ENCODE measurements at places on chromosomes 16 and 17.

DNA sequence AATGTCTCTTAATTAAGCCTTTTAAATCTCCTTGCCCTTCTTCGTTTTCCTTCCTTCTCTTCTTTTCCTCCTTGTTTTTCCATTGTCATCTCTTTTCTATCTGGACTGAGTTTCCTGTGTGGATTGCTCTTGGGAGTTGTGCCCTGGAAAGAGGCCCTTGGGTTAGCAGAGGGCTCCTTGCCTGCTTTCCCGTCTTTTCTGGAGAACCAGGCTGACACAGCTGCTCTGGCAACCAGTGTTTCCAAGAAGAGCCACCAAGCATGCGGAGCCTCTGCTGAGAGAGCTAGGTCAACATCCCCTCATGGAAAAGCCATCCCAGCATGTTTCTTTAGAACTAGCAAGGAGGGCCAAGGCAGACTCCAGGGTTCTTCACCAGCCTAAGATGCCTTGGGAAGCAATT, 75.4 kb downstream of the HLF start:
- DNase-seq, result no peak

GRCh38 chr16:58563235-58563634, 47.9 kb downstream of the SETD6 start:
- DNase-seq, result no peak

DNA sequence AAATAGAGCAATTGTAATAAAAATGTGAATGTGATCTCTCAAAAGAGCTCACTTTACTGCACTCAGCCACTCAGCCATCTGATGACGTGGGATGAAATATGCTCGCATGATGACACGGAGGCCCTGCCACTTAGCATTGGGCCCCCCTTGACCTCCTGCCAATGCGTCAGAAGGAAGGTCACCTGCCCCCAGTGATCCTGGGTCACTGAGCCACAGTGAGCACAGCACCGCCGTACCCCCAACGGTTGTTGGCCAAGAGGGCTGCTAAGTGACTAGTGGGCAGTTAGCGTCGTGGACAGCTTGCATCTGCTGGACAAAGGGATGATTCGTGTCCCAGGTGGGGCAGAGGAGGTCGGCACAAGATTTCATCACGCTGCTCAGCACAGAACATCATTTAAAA, 22.9 kb downstream of the ZC3H18 start:
- DNase-seq, result no peak

GRCh38 chr16:7182510-7183109, 150.0 kb upstream of the RBFOX1 start:
- DNase-seq, result no peak

DNA sequence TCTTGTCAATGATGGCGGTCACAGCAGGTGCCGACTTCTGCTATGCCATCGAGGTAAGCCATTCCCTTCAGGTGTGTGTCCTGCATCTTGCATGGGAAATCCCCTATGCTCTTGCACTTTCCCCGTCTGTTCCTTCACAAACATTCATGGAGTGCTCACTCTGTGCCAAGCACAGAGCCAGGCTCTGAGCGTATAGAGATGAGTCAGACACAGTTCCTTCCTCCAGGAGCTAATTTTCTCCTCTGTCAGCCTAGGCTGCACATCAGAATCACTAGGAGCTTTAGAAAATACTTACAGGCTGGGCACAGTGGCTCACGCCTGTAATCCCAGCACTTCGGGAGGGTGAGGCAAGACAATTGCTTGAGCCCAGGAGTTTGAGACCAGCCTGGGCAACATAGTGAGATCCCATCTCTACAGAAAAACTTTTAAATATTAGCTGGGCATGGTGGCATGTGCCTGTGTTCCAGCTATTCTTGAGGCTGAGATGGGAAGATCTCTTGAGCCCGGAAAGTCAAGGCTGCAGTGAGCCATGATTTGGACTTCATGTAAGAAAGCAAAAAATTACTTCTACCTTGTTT, 14.1 kb downstream of the PRMT7 start:
- no peak for DNase-seq

DNA sequence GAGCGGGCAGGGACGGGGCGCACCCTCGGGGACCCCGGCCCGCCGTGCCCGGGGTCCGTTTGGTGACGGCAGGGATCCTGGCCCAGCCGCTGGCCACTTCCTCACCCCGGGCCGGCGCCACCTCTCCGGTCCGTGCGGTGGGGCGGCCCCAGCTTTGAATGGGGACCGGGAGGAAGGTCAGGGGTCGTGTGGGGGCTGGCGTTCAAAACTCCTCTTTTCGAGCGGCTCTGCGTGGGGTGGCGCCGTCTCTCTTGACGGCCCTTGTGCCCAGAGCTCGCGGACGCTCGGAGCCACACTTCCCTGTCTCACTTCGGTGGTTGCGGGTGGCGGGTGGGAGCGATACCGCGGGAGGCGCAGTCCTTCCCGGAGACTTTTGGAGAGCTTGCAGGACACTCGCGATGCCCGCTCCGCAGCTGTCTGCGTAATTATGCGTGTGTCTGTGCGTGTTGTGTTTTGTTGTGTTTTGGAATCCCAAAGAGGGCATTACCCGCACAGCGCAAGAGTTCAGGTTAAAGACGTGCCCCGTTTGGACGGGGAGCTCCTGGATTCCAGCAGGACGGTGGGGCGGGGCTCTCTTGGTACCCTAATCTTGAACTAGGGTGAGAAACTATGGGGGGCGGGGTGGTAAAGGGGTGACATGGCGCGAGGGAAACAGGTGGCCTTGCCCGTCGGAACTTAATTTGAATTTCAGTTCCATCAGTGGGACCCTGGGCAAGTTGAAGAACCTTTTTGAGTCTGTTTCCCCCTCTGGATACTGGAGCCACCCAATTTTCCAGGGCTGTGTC, 637 bp downstream of the PLCG2 start:
- no peak for DNase-seq

DNA sequence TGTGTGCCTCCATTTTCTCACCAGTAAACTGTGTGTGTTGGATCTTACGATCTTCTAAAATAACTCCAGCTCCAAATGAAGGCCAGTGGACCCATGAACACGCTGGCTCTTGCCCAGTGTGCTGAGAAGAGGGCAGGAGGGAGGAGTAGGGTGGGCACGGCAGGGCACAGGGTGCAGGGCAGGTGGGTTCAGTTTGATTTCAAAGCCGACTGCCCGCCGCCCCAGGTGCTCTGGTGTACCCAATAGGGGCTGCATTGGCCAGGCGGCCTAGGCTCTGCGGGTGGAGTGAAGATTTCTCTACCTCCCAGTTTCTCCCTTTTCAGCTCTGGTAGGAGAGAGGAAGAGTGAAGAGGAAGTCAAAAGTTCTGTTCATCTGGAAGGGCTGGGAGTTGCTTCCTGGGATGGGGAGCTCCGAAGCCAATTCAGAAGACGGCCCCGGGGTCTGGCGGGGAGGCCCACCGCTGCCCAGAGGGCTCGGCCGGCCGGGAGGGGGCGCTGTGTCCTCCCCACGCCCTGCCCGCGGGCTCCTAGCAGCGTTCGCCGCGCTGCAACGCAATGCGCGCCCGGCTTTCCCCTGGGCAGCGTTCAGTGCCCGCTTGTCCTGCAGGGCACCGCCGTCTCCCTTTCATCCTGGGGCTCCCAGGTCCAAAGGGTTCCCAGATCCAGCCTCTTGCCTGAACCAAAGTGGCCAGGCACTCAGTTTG, 1.1 kb upstream of the CRHR1 start:
- no peak for DNase-seq

Data from AG08396 (cell line).